ENCODE measurements at places on chromosomes 3 and 15.

DNA sequence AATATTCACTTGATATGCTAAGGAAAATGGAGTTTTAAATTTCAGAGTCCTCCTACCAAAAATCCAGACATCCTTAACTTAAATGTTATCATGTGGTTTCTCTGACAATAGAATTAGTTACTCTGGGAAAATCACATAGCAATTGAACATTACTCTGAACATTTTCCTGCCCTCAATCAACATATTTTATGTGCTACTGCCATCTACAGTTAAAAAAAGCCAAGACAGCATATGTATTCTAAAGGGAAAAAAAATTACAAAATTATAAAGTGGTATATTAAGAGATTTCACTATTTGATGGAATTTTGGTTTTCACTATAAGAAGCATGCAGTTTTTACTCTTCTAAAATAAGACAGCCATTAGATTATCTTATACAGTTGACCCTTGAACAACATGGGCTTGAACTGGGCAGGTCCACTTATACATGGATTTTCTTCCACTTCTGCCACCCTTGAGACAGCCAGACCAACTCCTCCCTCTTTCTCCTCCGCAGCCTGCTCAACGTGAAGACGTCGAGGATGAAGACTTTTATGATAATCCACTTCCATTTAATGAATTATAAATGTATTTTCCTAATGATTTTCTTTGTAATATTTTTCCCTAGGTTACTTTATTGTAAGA lies 122.3 kb downstream of the ATP1B3 start:
- no peak for DNase-seq

- DNase-seq = no peak
Observed at GRCh38 chr3:136836511-136837156, 17.7 kb downstream of the SLC35G2 start.

GRCh38 chr3:17905996-17906395 lies 163.6 kb upstream of the TBC1D5 start:
- DNase-seq = no peak

DNA sequence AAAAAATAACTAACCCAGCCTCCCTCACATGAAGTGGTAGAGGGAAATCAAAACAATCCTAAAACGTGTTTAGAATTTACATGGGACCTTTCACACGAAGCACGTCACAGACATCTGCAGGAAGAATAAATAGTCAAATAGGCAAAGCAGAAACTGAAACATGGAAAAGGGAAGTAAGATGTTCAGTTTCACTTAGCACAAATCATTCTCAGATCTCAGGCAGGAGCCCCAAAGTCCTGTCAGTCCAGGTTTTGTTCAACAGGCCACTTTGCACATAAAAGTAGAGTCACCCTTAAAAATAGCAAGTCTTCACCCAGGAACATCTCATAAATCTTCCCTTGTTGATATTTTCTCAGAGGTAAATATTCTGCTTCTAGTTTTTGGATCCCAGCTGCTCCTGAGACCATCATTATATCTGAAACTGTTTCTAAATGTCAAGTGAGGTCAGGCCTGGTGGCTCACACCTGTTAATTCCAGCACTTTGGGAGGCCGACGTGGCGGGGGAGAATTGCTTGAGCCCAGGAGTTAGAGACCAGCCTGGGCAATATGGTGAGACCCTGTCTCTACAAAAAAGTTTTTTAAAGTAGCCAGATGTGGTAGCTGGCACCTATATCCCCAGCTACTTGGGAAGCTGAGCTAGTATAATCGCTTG lies 1.9 kb downstream of the RUBCN start:
- no peak for DNase-seq

GRCh38 chr3:133607816-133608215 lies 34.3 kb downstream of the CDV3 start:
- no peak for DNase-seq

DNA sequence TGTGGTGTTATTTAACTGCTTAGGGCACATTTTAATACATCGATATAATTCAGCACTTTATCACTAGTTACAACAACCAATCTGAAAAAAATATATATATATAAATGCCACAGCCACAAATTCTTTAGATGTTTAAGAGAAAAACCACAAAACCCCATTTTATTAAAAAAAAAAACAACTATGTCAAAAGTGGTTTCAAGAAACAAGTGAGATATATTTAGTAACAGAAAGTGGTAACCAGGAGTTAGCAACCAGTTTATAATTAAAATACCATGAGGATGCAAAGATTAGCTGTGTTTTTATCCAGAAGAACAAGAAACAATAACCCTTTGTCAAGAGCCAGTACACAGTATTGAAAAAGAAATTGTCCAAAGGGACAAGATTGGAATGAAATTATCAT lies 14.8 kb upstream of the DIPK2A start:
- DNase-seq = no peak

GRCh38 chr3:117743993-117744392 lies 1034.4 kb downstream of the TUSC7 start:
- DNase-seq = no peak

DNA sequence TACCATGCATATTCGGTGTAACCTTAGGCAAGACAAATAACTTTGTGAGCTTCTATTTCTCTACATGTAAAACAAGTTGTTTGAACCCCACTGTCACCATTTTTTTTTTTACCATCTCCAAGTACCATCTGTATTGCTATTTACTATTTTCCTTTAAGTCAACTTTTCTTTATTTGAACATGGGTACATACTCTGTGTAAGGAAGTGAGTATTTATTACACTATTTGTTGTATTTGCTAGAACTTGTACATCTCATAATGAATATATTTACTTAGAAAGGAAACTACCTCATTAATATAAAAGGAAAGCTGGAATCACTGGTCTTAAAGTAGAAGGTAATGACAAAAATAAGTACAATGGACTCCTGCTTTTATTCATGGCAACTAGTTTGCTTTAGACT lies 69.9 kb downstream of the WNT5A start:
- DNase-seq = no peak

- no peak for DNase-seq
Observed at GRCh38 chr3:94927175-94927574, 864.3 kb downstream of the NSUN3 start.

GRCh38 chr3:153749070-153749610 lies 372.1 kb upstream of the ARHGEF26 start:
- DNase-seq = no peak

DNA sequence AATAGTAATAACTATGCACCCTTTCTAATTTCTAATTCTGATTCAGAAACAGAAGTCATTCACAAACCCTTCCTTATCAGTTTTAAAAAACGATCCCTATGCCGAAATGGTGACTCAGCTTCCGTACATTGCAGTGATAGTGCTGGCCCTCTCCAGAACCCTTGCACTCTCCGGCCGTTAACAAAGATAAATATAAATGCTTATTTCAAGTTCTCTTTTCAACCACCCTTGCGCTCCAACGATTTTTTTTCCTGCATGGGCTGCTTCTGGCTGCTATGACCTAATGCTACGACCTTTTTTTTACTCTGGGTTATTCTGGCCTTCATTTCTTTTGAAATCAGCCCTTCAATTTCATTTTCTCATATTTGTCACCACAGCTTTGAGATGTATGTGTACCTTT lies 646.2 kb downstream of the NTRK3 start:
- DNase-seq = no peak

DNA sequence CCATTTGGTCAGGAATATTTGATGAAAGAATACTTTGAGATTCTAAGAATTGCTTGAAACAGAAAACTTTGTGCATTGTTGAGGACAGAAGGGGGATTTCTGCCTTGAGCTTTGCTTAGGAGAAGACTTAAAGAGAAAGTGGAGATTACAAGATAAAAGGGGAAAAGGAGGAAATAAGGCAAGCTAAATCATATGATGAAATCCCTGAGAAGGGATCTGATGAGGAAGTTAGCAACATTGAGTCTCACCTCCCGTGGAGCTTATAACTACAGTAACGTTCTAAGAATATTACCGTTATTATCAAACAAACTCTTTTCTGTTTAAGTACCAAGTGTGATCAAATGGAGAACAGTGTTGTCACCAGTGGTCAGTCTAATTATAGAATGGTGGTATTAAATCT lies 414.7 kb upstream of the NAALADL2 start:
- no peak for DNase-seq

GRCh38 chr3:188468196-188468595 lies 314.2 kb downstream of the LPP start:
- no peak for DNase-seq

GRCh38 chr15:94258246-94258645 lies 26.9 kb downstream of the MCTP2 start:
- DNase-seq = no peak

GRCh38 chr15:52749258-52749657 lies 40.9 kb downstream of the ONECUT1 start:
- DNase-seq = no peak

DNA sequence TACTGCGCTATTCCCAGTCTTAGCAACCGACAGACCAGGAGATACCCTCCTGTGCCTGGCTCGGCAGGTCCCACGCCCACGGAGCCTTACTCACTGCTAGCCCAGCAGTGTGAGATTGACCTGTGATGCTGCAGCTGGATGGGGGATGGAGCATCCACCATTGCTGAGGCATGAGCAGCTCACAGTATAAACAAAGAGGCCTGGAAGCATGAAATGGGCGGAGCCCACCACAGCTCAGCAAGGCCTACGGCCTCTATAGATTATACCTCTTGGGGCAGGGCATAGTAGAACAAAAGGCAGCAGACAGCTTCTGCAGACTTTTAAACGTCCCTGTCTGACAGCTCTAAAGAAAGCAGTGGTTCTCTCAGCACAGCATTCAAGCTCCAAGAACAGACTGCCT lies 160.3 kb downstream of the ANXA2 start:
- no peak for DNase-seq

- no peak for DNase-seq
Observed at GRCh38 chr3:129618186-129618820, 11.8 kb upstream of the PLXND1 start.

DNA sequence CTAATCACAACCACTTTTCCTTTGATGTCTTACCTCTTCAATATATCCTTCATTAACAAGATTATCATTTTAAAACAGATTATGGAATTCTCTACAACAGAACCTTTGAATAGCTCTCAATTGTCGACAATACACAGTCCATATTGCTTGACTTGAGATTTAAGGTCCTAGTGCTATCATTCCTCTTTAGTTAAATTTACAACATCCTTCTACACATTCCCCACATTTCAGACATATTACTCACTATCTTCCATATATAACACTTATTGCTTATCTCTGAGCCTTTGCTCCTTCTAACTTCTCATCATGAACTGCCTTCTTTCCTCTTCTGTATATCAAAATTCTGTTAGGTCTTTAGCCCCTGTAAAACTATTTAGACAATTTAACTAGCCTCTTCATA lies 247.0 kb downstream of the STXBP5L start:
- no peak for DNase-seq
